Femur (tissue), 1 donor: ENCODE measurements at places on chromosomes 3 and 15.

GRCh38 chr15:67196672-67197363, 57.6 kb downstream of the AAGAB start:
- DNase-seq = peak; percentile 46

- no peak for DNase-seq
Observed at GRCh38 chr3:128329491-128330213, 137.0 kb downstream of the DNAJB8 start.

DNA sequence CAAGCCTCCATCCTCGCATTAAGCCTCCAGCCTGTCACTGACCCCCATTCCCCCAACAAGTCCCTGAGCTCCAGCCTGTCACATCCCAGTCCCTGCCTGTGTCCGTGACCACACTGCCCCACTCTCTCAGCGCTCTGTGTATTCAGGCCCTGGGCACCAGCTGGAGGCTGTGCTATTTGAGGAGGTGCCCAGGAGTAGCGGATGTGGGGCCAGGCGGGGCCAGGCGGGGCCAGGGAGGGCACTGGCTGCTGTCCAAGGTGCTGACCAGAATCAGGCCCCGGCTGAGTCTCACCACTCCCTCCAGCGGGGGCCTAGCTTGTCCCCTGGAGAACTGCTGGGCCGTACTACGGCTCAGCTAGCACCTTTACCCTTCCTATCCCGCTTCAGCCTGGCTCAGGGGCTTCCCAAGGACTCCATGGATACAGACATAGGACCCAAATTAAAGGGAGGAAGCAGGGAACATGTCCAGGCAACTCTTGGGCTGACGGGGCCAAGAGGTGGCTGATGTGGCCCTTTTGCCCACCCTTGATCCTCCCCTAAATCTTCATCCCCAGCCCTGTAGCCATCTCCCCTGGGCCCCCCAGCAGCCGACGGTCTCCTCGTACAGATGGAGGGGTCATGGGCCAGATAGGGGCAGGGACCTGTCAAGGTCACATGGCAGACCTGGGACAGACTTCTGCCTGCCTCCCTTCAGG, 1.1 kb downstream of the HHATL start:
- peak; percentile 80 for DNase-seq

DNA sequence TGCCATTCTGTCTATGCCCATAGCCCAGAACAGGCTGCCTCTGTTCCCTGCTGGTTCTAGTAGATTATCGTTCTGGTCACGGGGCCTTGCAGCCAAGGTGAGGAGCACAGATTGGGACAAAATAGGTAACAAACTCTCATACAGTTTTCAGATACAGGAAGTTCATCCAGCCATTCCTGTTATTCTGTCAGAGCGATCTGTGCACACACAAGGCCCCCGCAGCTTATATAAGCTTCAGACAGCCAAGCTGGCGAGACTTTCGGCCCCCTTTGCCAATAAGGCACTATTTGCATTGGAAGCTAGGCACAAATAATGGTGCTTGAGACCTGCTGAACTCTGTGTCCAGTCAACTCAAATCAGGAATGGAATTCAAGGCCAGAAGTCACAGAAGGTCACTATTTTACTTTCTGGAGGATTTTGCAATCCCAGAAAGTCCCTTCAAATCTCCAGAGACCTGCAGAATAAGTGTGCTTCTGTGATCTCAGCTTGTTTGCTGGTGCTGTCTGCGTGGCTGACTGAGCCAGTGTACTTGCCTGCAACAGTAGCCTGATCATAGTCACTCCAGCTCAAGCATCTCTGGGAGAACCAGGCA, 69.4 kb downstream of the BFSP2 start:
- no peak for DNase-seq

- no peak for DNase-seq
Observed at GRCh38 chr3:48694610-48695392, 9.1 kb upstream of the NCKIPSD start.

- DNase-seq = no peak
Observed at GRCh38 chr3:51544011-51544775, 5.7 kb downstream of the RAD54L2 start.

DNA sequence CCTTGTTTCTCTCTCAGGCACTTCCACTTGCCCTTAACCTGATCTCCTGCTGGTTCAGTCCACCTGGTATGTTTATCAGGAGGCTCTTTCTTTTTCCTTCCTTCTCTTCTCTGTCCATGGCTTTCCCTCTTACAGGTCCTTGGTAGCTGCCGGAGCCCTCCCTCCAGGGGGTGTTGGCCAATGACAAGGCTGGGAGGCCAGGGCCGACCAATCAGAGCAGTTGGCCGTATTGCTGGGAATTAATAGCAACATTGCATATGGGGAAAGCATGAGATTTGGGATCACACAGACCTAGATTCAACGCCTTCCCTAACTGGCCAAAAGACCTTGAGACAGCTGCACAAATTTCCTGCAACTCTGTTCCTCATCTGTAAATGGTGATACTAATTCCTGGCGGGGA, 62.4 kb downstream of the CEMIP start:
- DNase-seq = no peak

GRCh38 chr3:37170060-37170459, 4.3 kb downstream of the LRRFIP2 start:
- DNase-seq = no peak

DNA sequence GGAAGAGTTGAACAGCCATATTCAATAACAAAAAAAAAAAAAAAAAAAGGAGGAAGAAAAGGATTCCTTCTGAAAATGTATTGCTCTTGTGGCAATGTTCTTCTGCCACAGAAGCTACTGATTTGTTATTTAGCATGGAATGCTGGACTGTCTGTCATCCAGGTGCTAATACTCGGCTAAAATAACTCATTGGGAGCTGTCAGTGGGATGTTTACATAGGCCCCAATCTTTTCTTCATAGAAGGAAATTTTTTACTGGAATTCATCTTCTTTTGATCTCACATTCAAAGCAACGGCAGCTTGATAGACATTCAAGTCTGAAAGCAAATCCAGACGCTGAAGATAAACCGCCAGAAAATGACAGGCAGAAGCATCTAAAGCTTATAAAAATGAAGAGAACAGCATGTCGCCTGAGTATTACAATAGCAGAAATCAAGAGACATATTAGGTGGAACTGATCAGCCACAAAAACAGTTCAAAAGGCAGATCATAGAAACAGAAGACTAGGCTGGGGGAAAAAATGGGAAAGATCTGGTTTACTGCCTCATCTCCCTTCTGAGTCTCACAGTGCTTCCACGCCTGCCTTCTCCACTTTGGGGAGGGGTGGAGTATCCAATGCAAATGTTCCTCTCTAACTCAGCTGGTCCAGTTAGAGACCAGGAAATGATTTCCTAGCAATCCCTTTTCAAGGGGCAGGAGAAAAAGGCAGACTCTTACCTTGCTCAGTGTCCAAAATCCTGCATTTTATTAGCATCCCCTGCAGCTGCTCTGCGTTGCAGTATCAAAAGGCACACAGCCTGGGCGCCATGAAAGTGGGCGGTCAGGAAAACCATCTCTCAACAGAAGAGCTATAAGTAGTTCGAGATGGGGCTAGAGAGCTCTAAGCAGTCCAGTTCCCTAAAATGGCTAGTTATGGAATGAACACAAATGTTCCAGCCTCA, 451.9 kb downstream of the FOXP1 start:
- no peak for DNase-seq

GRCh38 chr3:64571982-64572381, 115.8 kb downstream of the ADAMTS9 start:
- no peak for DNase-seq
